ENCODE measurements at places on chromosomes 16 and 17.

DNA sequence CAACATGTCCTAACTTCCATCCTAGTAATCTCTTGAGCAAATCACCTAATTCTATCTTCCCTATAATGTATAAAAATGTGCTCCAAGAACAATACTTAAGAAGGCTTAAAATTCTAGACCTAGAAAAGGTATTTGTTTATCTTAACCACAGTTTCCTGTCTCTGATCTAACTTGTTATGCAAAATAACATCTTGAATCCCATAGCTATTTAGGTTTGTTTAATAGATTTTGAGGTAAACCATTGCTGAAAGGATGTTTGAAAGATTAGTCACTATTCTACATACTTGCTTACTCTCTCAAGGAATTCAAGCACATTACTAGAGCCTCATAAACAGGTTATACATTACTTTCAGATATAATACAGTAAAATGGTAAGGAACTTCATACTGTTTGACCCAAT lies 13.0 kb downstream of the CA10 start:
- DNase-seq: no peak

- DNase-seq: no peak
These were observed 24.4 kb downstream of the YPEL2 start for GRCh38 chr17:59355702-59356325.

GRCh38 chr17:7885367-7886226 lies 3.0 kb upstream of the CHD3 start:
- DNase-seq: peak; percentile 31

DNA sequence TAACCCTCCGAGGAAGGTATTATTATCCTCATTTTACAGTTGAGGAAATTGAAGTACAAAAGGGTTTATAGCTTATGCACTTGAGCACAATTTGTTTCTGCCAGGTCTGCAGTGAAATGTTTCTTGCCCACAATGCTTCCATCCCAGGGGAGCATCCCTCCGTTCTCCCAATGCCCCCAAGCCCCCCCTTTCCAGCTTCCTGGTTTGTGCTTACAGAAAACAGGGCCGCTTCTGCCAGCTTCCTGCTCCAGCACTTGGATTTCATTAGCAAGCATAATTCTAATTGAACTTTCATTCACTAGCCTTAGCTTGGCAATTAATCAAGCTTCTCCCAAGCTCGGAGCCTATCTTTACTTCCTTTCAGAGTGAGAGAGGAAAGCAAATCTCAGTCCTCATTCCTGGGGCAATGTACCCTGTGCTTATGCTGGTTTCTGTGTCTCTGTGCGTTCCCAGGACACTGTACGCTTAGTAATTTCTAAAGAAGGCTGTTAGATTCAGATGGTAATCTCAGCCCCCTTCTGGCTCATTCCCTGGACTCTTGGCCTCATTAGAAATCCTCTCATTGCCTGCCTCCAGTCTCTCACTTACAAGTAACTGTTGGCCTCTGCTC lies 141.6 kb downstream of the HS3ST2 start:
- DNase-seq: no peak

DNA sequence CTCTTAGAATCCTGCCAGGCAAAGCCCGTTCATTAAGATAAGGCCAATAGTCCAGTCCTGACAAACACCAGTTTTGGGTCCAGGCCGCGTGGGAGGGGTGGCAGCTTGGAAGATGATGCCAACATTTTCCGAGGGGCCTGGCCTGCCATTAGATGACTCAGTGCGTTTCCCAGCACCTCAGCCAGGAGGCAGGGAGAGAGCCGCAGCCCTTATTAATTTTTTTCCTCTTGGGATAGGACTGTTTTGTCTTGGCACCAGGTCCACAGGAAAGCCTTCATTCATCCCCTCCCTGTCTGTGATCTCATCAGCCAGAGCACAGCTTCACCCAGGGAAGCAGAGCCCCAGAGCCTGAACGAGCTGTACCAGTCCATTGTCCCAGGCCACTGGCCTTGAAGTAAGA lies 4.7 kb upstream of the NDEL1 start:
- no peak for DNase-seq

GRCh38 chr17:1496869-1497268 lies 4.4 kb upstream of the MYO1C start:
- no peak for DNase-seq

GRCh38 chr16:85124636-85125346 lies 12.5 kb upstream of the CIBAR2 start:
- DNase-seq: no peak

- no peak for DNase-seq
These were observed 10.2 kb downstream of the CACNB1 start for GRCh38 chr17:39187152-39187830.

DNA sequence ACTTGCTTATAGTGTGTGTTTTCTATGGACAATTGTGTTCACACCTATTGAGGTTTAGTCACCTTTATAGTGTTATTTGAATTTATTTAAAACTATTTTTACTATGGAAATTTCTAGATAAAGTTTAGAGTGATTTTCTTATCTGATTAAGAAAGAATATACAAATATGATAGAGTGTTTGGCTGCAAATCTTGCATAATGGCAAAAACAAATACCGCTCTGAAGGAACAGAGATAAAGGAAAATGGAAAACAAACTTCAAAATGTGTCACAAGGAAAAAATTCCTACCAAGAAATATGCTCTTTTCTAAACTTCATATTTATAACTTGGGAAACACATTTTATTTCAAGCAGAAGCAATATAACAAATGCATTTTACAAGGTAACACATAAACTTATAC lies 423.1 kb downstream of the TOX3 start:
- DNase-seq: no peak

GRCh38 chr16:24995469-24995868 lies 19.7 kb downstream of the ARHGAP17 start:
- no peak for DNase-seq

DNA sequence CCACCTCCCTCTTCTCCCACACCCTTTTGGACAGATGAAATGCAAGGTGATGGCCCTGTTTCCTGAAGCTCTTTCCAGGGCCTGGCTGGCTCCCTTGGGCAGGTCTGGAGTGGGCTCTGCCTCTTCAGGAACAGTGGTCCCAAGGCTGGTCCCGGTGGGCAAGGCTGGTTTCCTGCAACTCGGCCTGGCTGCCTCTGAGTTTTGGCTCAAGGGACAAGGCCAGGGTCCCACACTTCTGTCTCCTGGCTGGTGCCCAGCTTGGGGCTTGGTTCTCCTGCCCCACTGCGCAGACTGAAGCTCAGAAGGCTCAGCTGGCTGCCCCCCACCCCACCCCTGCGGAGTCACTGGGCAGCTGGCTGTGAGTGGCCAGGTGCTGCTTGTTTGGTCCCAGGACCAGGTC lies 3.8 kb upstream of the ACTG1 start:
- DNase-seq: no peak

DNA sequence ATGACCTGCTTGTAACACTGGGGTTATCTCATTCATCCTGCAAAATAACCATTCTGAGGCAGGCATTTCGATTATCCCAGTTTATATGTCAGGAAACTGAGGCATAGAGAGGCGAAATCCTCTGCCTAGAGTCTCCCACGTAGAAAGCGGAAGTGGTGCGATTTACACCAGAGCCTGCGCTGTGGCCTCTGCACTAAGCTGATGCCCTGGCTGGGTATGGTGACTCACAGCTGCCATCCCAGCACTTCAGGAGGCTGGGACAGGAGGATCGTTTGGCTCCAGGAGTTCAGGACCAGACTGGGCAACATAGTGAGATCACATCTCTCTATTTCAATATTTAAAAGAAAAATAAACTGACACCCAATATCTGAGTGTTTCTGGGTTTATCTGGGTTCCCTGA lies 59.3 kb upstream of the BCO1 start:
- DNase-seq: no peak

- DNase-seq: no peak
These were observed 95.5 kb downstream of the SDK2 start for GRCh38 chr17:73548620-73549311.
